ENCODE measurements at places on chromosomes 1 and 21.

DNA sequence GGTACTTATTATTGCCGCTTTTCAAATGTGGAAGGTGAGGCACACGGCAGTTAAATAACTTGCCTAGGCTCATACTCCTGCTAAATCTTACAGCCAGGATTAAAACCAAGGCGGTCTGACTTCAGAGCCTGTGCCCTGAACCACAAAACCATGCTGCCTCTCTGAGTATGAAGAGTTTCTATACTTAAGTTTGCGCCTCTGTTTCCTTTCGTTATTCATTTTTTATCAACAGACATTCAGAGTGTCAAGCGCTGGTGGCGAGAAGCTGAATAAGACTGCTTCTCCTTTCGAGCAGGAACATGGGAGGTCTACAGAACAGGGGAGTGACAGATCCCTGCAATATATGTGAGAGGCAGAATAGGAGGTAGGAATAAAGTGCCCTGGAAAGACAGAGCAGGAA is 96.0 kb upstream of the DUSP10 start:
- DNase-seq: no peak

DNA sequence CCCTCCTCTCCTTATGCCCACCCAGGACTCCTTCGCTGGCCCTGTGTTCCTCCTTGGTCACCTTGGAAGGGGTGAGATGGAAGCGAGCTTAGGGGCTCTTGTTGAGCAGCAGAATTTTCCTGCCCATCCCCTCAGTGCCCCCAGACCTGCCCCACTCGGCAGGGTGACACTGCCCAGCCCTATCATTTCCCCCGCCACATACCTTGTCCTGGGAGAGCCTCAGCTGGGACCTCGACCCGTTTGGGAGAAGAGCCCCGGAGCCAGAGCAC is 1.4 kb upstream of the FNDC5 start:
- DNase-seq: peak; percentile 37

- DNase-seq: no peak
Measured at GRCh38 chr1:17118706-17119075, 560 bp downstream of the PADI2 start.

DNA sequence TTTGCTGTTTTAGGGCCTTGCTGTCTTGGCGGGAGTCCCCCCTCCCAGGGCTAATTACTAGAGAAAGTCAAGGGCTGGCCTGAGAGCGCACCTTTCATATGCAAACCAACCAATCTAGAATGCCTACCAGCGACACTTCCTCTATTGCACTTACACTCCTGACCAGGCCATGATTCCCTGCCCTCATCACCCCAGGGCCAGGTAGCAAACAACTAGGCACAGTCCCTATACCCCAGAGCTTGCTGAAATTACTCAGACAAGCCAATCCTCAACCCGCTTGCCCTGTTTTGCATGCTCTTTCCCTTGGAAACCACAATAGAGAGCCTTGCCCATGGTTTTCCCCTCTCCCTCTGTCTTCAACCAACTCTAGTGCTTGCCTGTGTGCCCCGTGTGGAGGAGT is 70.3 kb downstream of the URB2 start:
- DNase-seq: no peak

DNA sequence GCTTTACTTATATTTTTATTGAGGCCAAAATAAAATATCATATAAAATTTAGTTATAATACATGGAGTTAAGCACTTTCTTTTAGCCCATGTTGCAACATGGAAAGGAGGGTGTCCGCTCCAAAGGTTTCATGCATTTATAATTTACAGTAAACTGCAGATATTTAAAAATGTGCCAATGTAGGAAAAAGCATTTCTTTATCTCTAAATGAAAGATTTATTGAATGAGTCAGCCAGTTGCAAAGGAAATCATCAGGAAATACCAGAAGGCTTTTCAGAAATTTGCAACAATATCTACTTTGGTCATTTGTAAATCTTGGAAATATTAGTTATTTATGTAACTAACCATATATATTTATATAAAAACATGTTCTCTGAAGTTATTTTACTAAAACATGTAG is 12.1 kb downstream of the ATP6V1G3 start:
- no peak for DNase-seq

DNA sequence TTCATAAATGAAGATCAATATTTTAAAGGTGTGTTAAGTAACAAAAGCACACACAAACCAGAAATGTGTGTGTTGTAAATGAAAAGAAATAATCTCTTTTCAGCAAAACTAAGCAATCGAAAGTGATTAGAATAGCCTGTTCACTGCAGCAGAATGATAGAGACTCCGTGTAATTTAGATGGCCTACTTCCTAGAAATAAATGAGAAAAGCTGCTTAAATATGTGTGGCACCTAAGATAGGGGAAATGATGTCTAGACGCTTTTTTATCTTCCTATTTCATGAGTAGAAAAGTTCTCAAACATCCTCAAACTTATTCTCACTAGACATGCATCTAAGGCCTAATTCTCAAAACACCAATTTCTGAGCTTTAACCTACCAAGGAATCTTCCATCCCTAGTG is 124.7 kb upstream of the BRINP3 start:
- DNase-seq: no peak

- DNase-seq: peak; percentile 90
Measured at GRCh38 chr1:30684881-30685795, 38.2 kb downstream of the MATN1 start.

DNA sequence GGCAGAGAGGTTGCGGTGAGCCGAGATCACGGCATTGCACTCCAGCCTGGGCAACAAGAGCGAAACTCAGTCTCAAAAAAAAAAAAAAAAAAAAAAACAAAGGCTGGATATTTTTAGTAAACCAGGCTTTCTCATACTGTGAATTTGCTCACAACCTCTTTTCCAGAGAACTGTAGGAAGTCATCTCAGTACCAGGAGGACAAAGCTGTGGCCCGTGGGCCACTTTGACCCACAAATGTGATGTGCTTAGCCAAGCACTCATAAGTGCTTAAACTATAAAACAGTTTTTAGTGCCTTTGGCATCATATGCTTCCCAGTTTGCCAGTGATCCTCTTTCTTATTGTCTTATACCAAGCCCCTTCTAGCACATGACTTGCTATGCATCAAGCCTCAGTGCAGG is 46.5 kb downstream of the RNF11 start:
- DNase-seq: no peak

DNA sequence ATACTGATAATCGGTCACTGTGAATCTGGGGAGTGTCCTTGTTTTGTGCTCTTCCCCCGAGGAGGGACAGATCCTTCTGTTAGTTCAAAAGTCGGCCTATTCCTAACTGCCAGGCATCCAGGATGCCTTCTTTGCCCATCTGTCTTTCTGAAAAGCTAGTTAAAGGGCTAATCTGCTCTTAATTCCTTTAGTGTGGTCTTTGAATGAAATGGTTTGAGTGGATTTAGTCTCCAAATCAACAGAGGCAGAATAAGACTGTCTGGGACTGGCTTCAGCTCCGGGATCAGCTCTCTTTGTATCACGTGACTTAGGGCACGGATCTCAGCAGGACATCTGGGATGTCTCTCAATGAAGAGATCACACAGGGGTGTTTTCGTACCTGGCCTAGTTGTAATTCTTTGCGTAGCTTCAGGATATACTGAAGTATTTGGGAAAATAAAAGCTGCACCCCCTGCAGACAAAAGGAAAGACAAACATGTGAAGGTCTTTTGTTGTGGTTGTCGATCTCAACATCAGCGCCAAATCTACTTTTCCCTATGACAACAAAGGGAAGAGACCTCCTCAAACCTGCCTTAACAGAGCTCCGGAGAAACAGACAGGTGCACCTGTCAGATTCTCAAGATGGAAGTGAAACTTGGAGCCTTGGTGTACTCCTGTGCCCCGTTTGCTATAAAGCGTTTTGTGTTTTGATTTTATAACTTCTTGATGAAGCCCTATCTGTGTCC is 97.9 kb downstream of the ERG start:
- no peak for DNase-seq

GRCh38 chr1:63705078-63705477 is 68.7 kb upstream of the ROR1 start:
- no peak for DNase-seq
